ENCODE measurements at places on chromosomes 7 and 10. TPM values are rescaled to one million over a fixed set of nuclear protein-coding genes. Genes with fewer than 3 reads are reported as not detected.

DNA sequence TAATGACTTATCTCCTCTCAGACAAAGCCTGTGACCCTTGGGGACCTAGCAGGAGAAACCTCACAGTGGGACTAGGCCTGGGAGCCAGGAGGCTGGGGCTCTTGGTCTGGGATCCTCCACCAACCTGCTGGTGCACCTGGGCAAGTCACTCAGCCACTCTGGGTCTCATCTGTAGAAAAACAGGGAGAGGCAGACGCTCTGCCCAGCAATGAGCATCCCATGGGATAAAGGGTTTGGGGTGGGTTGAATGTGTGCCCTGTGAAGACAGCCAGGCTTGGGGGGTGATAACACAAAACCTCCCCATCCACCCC is 81.6 kb downstream of the ZMIZ1 start:
- no peak for DNase-seq

DNA sequence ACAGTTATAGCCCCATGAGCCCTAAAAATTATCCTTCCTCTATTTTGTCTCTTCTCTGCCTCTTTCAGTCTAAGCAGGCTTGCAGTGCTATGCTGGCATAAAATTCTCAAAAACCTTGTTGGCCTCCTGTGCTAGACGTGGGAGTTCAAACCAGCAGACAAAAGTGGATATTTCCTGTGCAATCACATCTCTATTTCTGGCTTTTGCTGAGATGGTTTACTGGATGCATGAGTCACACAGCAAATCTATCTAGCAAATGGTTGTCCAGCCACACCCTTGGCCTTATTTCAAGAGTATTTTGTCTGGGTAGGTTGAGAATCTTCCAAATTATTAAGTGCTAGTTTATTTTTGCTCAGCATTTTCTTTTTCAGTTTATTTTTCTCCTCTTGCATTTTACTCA is 370.8 kb downstream of the CDC14C start:
- DNase-seq = no peak

DNA sequence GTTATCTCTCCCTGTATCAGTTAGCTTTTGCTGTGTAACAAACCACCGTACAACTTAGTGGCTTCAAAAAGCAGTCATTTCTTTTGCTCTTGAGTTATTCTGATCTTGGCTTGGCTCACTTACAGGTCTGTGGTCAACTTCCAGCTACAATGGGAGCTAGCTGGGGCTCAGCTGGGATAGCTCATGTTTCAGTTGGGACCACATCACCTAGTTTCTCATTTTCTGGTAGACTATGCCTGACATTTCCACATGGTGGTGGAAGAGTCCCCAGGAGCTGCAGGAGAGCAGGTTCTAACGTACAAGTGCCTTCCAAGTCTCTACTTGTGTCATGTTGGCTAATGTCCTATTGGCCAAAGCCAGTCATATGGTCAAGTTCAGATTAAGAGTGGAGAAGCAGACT is 25.8 kb upstream of the PIP4K2A start:
- DNase-seq = no peak

GRCh38 chr10:49375611-49376010 is 20.3 kb downstream of the DRGX start:
- DNase-seq = no peak

GRCh38 chr10:11612021-11613001 is 861 bp upstream of the USP6NL start:
- no peak for DNase-seq

DNA sequence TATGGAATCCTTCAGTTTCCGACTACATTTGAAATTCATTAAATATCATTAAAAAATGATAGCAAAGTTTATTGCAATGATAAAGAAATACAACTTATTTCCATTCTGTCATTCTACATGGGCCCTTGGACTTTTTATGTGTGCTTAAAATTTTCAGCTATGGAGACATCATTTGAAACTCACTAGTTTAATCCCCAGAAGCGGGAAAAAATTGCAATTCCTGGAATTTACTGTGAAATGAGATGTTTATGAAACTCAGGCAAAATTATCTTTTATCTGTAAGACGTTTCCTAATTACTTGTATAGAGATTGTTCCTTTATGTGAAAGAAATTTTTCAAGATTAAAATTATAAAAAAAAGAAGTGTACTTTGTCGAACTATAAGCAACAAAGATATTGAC is 213.4 kb downstream of the PARD3 start:
- DNase-seq = no peak

DNA sequence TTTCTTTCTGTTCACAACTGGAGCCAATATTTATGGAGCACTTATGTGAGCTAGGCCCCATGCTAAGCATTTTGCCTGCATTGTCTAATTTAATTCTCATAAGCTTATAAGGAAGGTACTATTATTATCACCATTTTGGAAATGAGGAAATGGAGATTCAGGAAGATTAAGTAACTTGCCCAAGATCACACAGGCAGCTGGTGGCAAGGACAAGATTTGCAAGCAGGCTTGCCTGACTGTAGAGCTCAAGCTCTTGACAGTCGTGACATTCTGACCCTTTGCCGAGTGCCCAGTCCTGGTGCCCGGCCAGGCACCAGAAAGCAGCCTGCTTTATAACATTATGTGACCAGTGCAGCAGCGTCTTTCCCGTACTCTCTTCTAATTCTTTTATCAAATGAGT is 38.2 kb downstream of the WNT2 start:
- no peak for DNase-seq

DNA sequence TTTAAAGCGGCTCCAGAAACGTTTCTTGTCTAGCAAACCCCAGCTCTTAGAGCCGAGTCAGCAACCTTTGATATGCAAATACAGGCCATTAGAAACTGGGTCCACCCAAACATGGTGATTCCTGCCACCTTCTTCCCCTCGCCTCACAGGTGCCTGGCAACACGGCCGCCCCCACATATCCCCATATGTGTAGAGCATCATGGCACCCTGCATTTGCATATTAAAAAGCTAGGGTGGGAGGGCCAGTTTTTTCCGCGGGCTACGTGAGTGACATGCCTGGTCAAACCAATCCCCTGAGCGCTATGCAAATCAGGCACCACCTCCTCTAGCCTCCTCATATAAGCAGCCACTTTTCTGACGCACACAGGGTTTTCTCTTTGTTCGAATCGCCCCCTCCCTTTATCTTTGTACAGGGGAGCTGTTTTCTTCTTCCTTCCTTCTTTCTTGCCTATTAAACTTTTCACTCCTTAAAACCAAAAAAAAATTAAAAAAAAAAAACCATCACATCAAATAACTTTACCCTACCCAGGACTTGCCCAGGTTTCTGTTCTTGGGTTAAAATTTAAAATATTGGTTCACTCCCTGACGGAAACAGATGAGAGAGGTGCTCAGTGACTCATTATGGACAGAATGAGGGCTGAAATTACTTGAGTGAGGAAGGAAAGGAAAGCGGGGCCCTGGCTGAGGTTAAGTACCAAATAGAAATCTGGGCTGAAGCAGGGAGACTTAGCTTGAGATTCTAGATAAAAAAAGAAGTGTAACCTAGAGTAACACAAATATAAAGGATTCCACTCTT is 59.8 kb downstream of the COA1 start:
- no peak for DNase-seq

DNA sequence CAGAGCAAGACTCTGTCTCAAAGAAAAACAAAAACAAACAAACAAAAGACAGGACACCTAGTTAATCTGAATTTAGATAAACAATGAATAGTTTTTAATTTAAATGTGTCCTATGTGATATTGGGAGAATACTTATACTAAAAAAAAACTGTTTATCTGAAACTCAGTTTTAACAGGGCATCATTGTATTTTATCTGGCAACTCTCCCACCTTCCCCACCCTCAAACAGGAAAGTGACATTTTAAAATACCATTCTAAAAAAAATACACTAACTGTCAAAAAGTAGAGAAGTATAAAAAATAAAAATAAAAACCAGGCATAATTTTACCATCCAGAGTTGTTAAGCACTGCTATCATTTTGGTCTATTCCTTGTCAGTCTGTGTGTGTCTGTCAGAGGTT is 119.0 kb downstream of the RTKN2 start:
- DNase-seq = no peak

DNA sequence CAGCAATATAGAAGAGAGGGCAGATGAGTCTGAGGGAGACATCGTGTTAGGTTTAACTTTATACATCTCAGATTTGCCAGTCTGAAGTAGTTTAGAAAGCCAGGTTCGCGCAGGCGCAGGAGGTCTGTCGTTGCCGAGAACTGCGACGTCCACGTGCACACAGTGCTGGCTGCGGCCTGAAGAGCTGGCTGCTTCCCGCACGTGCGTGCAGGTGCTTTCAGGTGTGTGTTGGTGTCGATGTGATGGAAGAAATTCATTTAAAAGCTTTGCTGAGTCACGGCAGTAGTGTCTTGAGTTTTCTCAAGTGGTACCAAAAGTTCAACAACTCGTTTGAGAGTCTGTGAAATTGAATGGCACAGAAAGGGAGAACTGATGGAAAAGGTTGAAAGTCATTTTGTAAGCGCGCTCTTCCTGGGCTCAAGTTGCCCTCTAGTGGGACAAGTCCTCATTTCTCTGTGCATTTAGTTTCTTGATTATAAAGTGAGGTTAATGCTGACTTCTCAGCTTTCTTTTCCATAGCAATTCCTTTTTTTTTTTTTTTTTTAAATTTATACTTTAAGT is 18.6 kb downstream of the WDR37 start:
- no peak for DNase-seq

- DNase-seq = no peak
Measured at GRCh38 chr10:44473146-44473545, 88.2 kb upstream of the CXCL12 start.

- DNase-seq = peak; percentile 92
Measured at GRCh38 chr10:97425964-97426775, at the start of gene PGAM1. PGAM1 (plus strand) TSS chr10:97426191; CDS start chr10:97426308, 117 bp downstream.

- no peak for DNase-seq
Measured at GRCh38 chr7:116691664-116692063, 19.7 kb downstream of the MET start.

DNA sequence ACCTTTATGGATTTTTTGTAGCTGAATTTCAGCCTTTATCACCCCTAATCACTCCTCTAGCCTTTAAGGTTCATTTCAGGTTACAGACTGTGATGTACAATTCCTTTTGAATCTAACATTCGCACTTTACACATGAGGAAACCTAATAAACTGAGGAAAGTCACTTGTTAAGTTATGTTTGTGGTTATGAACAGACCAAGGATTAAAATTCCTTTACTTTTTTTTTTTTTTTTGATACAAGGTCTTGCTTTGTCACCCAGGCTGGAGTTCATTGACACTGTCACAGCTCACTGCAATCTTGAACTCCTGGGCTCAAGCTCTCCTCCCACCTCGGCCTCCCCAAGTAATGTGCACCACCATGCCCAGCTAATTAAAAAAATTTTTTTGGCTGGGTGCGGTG is 3.6 kb downstream of the MCU start:
- DNase-seq = no peak

DNA sequence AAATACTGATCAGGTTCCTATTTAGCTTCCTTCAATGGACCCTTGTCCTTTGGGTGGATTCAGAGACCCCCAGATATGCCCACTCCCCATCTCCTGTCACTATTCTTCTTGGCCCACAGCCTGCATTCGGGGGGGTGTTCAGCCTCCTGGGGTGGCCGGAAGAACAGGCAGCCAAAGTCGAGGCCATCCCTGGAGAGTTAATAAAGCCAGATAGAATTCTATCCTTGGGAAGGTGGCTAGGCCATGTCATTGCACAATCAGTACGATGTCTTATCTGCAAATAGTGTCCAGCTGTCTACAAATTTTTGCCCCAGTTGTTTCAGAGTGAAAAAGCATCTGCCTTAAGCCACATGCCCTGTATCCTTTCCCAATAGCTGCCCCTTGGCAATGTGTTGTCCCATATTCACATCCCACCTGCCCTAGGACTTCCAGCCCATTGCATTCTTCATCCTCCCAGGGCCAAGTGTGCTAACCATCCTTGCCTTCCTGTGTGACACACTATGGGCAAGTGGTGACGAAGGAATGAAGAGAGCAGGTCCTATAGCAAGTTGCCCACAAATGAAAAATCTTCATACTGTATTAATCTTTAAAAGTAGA is 9.9 kb upstream of the FAM107B start:
- no peak for DNase-seq

DNA sequence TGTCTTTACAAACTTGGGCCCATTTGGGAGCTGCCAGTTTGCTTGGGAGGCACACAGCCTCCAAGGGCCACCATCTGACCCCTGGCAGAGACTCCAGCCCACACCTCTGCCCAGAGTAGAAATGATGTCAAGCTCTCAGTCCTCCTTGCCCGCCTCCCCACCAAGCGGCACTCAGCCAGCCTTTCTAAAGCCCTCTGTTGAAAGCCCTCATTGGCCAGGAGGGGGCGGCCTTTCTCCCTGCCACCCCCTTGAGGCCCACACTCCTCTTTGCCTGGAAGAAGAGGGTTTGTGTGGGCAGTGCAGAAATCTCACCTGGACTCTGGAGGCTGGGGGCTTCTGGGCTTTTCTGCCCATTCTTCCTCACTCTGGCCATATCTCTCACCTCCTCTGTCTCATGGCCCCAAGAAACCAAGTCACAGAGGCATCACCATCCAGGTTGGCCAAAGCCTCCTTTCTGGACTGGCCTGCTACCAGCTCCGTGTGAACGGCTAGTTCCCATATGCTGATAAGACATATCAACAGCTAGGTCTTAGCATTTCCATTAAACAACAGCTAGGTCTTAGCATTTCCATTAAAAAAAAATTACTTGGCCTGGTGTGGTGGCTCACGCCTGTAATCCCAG is 36.1 kb downstream of the UBTD1 start:
- no peak for DNase-seq

DNA sequence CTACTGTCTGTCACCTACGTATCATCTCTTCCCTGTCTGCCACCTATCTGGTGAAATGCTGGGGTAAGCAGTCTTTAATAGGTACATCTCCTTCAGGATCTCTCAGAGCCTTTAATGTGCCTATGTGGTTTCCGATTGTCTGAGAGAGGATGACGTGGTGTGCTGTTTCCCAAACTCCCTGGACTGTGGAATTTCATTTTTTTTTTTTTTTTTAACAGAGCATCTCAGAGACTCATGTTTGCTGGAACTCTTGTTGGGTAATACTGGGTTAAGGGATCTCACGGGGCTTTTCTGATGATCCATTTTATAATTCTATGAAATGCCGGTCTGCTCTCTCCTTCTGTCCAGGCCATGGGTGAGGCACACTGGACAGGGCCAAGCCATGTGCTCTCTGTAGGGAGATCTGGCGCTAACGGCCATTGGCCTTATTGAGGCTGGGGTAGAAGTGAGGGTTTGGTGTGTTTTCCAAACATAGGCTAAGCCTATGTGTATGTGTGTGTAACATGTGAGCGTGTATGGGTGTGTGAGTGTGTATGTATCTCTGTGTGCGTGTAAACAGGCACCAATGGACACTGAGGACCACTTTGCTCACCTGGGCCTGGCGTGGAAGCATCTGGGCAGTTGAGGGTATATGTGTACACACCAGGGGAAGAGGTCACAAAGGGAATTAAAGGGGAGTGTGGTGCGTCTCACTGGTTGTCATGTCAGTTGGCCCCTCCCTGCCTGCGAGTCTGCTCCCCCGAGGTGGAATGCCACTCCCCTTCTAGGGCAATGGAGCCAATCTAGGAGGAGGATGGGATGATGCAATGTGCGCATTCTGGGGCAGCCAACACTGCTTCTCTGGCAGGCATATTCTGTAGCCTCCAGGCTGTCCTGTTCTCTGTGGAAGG is 7.8 kb downstream of the ADRA2A start:
- DNase-seq = no peak

Gene ACBD7
- 7.1 TPM for polyA plus RNA-seq

Gene HMX2
- 1.4 TPM for polyA plus RNA-seq

Gene FAM25A
- polyA plus RNA-seq = not detected

Gene TSPAN12
- 210 TPM for polyA plus RNA-seq

Gene ZNF804B
- 0.28 TPM for polyA plus RNA-seq

Gene ZP3
- 2.5 TPM for polyA plus RNA-seq

Gene VSIR
- 6.7 TPM for polyA plus RNA-seq
